Dermis blood vessel endothelial cell (primary cell): ENCODE measurements at places on chromosomes 13 and 19. TPM values are rescaled to one million over a fixed set of nuclear protein-coding genes. Genes with fewer than 3 reads are reported as not detected.

ZNF90 gene
- 0.84 and 1.5 TPM in 2 replicates for total RNA-seq

RFPL4A gene
- 0.14 and 0.51 TPM in 2 replicates for total RNA-seq

DPF1 gene
- total RNA-seq = 0.34 and 0.47 TPM in 2 replicates

DENND1C gene
- total RNA-seq = not detected in 2 replicates

CEBPA gene
- 0.17 and 0.19 TPM in 2 replicates for total RNA-seq

DNA sequence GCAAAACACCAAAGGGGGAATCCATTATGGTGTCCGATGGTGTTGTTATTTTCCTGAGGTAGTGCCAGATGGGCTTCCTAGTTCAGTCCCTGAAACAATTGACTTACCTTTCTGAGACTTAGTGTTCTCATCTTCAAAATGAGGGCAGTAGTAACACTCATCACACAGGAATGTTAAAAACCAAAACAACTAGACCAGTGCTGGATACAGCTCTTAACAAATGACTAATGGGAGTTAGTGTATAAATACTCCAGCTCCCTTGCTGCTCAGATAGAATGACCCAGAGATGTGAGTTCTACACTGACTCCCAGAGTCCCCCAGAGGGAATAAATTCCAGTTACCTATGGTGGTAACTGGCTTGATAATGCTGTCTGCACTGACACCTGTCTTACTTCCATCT is 49.9 kb downstream of the MBD3L2B start:
- no peak for DNase-seq

DNA sequence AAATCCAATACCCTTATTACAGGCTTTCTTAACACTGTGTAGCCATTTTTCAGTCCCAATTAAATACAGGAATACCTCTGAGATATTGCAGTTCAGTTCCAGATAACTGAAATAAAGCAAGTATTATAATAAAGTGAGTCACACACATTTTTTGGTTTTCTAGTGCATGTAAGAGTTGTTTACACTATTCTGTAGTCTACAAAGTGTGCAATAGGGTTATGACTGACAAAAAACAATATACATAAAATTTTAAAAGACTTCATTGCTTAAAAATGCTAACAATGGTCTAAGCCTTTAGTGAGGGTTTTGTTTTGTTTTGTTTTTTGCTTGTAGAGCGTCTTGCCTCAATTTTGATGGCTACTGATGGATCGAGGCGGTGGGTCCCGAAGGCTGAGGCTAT is 434.4 kb upstream of the NBEA start:
- DNase-seq = no peak

DNA sequence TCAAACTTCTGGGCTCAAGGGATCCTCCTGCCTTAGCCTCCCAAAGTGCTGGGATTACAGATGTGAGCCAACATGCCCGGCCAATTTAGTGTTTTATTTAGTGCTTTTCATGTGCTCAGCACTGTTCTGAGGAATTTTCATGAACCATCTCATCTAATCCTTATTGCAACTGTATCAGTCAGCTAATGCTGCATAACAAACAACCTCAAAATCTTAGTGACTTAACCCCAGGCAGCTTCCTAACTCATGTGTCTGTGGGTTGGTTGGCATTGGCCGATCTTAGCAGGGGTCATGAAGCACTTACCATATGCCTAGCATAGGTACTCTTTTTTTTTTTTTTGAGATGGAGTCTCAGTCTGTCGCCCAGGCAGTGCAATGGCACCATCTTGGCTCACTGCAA is 6.2 kb upstream of the SDHAF1 start:
- DNase-seq = no peak

DNA sequence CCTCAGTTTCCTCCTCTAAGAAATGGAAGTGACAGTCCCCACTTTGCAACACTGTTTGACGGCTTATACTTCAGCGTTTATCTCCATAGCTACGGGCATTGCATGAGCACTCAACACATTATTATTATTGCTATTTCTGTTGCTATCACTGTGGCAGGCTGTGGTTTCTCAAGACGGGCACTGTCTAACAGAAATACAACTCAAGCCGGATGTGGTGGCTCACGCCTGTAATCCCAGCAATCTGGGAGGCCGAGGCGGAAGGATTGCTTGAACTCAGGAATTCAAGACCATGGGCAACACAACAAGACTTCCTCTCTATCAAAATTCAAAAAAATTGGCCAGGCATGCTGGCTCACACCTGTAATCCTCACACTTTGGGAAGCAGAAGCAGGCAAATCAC is 4.9 kb upstream of the ZSWIM4 start:
- no peak for DNase-seq

DNA sequence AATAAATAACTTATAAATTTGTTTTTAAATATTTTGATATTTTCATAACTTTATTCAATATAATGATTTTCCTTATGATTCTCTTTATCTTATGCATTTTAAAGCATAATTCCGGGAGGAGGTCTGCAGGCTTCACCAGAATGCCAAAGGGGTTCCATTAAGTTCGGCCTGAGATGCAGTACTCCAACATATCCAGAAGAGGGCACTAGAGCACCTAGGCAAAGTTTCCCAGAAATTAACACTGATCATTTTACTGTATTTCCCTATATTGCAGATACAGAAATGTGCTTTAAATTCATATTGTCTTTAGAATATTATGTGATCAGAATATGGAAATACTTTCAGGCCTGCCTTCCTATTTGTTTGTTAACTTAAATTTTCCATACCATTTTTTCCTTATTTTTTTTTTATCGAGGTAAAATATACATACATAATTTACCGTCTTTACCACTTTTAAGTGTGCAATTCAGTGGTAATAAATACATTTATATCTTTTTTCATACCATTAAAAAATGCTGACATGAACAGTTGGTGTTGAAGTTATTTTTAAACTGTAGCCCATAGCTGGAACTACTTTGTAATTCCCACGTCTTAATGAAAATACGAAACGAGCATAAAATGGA is 58.9 kb upstream of the TM9SF2 start:
- peak; percentile 76 for DNase-seq

DNA sequence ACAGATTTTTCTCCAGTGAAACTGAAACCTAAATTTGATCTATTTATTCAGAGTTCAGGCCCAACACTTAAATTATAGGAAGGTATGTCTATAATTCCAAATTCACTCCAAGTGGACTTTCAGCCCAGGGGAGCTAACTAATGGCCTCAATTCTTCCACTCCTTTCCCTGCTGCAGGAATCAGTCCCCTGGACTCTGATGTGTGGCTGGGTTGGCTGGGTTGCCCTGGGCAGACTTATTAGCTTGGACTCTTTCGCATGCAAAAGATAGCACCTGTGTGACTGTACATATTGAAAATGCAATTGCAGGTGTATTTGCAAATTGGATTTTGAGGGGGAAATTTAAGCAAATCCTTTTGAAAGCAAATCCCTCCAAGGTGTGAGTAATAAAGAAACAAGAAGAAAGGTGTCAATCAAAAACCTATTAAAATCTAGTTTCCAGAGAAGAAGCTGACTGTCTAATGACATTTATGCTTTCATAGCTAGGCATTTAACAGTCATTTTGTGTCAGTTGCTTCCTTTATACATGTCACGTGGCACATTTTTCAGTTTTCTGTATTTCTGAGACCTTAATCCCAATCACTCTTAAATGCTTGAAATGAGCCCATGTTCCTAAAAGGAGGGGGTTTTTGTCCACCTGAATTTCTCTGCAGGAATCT is 42.7 kb downstream of the KLF5 start:
- no peak for DNase-seq

- peak; percentile 62 for DNase-seq
These were observed 21.8 kb upstream of the KBTBD7 start for GRCh38 chr13:41216160-41216559.

DNA sequence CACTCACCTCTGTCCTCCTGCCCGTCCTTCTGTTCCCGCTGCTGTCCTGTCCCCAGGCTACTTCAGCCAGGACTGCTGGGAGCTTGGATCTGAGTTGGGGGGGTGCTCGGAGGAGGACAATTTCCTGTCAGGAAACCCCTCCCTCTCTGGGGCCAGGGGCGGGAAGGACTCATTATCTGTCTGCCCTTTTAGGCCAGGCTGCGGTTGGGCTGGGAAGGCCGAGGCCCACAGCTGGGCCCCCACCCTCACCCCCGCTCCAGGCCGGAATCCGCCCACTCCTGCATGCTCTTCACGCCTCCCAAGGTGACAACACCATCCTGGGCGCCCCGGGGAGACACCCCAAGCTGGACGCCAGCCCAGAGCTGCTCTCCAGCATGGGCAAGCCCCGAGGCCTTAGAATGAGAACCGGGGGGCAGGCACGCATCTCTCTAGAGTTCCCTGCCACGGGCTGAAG is at the start of gene EXOC3L2:
EXOC3L2 (minus strand) TSS at position 74 of the 454 bp plus-strand sequence. CDS start 6,362 bp downstream, outside the sequence.
- no peak for DNase-seq
